ENCODE measurements at places on chromosomes 4 and X.
A peak's percentile ranks its signal among the peaks of the same experiment; 100 is the strongest.

DNA sequence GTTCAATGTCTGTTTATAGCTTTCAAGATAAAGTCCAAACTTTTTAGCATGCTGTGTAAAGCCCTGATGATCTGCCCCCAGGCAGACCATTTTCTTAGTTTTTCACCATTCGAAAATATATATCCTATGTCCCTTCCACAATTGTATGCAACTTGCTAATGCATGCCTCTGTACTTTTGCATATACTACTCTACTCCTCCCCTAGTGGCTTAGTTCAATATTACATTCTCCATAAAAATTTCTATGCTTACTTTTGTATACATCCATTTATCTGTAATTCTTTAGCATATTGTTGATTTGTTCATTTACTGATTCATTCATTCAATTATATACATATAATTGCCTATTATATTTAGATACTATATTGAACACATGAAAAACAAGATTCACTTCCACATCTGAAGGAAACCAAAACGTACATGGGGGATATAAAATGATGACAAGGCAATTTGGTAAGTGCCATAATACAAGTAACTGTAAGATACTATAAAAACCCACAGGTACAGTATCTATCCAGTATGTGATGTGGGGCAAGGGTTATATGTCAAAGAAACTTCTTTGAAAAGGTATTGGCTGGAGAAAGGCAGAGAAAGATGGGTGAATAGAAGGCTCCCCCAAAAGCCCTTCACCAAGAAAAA lies 902.5 kb downstream of the FAM133A start:
- DNase-seq: no peak

DNA sequence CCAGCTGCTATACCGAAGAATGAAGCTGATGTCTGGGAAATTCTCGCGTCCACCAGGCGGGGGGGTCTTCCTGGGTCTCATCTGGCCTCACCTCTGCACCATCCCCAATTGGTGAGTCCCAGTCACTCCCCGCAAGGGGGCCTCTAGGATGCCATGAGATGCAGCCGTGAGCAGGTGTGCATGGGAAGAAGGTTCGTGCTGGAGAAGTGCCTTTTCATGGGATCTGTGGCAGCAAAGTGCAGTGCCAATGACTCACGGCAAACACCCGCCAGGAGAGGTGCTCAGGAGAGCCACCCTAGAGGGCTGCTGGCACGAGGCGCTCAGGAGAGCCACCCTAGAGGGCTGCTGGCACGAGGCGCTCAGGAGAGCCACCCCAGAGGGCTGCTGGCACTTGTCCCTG lies 55.1 kb downstream of the CPZ start:
- no peak for DNase-seq

DNA sequence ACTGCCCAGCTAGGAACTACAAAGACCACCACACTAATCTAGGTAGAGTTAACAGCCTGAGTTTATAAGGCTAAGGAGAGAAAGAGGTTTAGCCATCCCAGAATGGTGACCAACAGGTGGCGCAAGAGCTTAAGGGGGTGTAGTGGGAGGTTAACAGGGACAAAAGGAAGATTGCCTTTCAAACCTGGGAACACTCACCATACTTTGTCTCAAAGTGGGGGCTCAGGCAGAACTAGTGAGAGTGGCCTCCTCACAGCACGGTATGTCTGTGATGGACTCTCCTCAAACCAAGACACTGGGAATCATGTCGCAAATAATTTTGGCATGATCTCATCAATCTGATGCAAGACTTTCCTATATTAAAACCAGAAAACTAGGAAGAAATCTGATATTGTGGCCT lies 23.4 kb downstream of the CCNI start:
- DNase-seq: peak; percentile 29

GRCh38 chr4:150462743-150463142 lies 119.2 kb upstream of the MAB21L2 start:
- no peak for DNase-seq

- DNase-seq: no peak
Observed at GRCh38 chr4:78310740-78311115, 240.8 kb upstream of the ANXA3 start.

DNA sequence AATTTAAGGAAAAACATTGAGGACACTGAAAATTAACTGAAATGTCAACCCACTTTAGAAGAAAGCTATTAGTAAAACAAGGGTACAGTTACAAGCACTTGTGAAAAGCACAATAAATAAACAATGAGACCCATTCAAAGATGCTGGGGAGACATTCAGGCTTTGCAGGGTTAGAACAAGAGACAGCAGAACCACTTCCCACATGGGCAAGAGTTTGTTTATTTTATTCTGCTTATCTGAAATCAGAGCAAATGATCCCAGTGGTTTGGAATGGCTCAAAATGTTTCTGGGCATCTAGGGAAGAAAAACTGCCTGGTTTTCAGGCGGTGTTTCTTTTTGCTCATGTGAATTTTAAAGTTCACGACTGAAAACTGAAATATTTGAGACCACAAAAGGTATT lies 42.4 kb downstream of the PPP3CA start:
- DNase-seq: no peak

- DNase-seq: no peak
Observed at GRCh38 chrX:72028701-72029470, 102.8 kb downstream of the RTL5 start.

DNA sequence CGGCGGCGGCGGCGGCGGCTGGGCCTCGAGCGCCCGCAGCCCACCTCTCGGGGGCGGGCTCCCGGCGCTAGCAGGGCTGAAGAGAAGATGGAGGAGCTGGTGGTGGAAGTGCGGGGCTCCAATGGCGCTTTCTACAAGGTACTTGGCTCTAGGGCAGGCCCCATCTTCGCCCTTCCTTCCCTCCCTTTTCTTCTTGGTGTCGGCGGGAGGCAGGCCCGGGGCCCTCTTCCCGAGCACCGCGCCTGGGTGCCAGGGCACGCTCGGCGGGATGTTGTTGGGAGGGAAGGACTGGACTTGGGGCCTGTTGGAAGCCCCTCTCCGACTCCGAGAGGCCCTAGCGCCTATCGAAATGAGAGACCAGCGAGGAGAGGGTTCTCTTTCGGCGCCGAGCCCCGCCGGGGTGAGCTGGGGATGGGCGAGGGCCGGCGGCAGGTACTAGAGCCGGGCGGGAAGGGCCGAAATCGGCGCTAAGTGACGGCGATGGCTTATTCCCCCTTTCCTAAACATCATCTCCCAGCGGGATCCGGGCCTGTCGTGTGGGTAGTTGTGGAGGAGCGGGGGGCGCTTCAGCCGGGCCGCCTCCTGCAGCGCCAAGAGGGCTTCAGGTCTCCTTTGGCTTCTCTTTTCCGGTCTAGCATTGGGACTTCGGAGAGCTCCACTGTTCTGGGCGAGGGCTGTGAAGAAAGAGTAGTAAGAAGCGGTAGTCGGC lies 528 bp downstream of the FMR1 start:
- DNase-seq: no peak

GRCh38 chr4:139603576-139604410 lies 47.8 kb upstream of the SETD7 start:
- no peak for DNase-seq

DNA sequence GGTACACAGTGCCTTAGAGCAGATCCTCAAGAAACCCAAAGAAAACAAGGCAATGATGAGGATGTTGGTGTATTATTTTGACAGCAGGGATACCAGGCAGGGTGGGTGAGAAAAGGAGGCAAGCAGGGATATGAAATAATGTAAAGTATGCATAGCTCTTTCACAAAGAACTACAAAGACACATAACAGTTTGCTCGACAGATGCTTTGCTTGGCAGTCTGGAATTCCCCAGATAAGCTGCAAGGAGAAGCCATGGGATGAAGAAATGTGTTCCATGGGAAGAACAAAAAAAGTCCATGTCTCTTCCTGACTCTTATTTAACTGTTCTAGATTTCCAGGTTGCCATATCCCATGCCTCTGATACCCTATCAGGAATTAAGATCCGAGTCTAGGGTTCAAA lies 75.4 kb downstream of the FAM13A start:
- no peak for DNase-seq

DNA sequence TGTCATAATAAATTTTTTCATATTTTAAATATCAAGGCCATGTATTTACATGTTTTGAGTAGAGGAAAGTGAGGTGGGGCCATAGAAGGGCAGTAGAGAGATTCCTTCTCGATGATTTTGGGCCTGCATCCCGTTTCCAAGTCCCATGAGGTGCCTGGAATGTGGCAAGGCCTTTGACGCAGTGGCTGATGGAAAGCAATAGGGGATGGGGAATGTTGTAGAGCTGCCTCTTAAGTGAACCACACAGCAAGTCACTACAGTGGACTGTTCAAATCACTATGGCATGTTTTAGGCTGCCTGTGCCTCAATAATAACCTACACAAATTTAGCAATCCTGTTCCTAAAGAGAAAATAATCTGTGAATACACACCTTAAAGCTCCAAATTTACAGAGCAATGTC lies 48.3 kb downstream of the ANXA5 start:
- DNase-seq: no peak

GRCh38 chr4:53189011-53189410 lies 176.8 kb downstream of the SCFD2 start:
- no peak for DNase-seq

DNA sequence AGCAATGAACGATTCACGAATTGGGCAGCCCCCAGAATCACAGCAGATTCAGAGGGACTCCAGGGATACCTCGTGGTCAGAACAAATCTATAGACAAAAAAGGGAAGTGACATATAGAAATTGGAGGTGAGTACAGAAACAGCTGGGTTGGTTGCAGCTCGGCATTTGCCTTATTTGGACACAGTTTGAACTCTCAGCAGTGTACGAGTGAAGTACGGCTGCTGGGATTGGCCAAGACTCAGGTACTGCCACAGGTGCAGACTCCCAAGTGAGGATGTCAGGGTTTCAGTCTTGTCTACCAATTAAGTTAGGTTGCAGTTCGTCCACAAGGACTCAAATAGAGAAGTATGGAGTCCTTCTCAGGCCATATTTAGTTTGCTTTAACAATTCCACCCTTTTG lies 28.2 kb downstream of the HTT-AS start:
- DNase-seq: no peak

DNA sequence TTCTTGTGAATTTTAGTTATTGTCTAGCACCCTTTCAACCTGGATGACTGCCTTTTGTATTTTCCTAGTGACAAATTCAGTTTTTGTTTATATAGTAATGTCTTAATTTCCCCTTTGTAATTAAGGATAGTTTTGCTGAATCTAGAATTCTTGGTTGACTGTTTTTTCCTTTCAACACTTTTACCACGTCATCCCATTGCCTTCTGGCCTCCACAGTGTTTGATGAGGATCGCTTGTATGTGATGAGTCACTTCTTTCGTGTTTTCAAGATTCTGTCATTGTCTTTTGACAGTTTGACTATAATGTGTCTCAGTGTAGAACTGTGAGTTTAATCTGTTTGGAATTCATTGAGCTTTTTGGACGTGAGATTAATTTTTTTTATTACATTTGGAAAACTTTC lies 30.1 kb downstream of the KDM6A start:
- no peak for DNase-seq

GRCh38 chrX:150085881-150086280 lies 147.6 kb upstream of the EOLA2 start:
- no peak for DNase-seq

DNA sequence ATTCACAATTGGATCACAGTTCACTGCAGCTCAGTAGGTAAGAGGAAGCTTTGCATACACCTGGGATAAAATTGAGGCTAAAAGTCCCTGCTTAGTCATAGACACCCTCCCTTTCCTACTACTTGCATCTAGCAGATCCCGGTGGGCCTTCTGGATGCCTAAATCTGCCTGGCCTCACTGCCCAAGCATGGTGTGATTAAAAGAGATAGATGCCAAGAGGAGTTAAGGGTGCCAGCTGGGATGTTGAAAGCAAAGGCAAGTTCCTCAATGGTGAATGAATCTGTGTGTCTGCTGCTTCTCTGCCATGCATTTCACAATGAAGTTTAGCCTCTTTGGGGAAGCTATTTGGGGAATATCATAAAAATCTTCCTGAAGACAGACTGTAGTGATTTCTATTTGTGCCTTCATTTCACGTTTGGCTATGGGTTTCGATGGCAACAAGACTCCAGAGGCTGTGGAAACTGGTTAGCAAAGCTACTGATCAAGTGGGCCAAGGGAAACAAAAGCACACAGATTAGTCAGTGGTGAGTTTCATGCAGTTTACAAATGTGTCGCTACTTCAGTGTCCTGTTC lies 534.0 kb downstream of the ANKRD50 start:
- DNase-seq: no peak

- no peak for DNase-seq
Observed at GRCh38 chrX:10022580-10023245, 55.6 kb downstream of the CLDN34 start.

Measured in stimulated activated CD8-positive, alpha-beta memory T cell treated with anti-CD3 and anti-CD28 coated beads, Interleukin-4, amount 100 ng/mL, for 4 hours (primary cell).